Stimulated activated CD4-positive, alpha-beta T cell treated with anti-CD3 and anti-CD28 coated beads, Interleukin-2, amount 100 ng/mL, for 48 hours (primary cell): ENCODE measurements at places on chromosomes 4 and X.

DNA sequence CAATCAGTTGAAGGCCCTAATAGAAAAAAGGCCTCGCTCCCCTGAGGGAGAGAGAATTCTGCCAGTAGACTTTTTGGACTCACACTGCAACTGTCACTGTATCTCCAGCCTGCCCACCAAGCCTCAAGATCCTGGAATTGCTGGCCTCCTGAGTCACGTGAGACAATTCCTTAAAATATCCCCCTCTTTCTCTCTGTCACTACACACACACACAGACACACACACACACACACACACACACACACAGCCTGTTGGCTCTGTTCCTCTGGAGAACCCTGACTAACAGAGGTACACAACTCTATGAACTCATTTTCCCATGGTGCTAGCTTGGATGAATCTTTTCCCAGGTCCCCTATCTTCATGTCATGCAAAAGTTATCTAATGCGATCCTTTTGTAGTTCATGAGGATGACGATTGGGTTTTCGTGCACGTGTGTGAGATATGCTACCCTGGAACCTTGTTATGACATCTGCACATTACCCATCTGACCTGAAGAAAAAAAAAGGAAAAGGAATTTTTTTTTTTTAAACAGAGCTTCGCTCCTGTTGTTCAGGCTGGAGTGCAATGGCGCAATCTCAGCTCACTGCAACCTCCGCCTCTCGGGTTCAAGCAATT, 13.7 kb downstream of the CLRN2 start:
- DNase-seq: no peak

- peak; percentile 30 for DNase-seq
Observed at GRCh38 chr4:7186031-7186430, 6.3 kb upstream of the SORCS2 start.

DNA sequence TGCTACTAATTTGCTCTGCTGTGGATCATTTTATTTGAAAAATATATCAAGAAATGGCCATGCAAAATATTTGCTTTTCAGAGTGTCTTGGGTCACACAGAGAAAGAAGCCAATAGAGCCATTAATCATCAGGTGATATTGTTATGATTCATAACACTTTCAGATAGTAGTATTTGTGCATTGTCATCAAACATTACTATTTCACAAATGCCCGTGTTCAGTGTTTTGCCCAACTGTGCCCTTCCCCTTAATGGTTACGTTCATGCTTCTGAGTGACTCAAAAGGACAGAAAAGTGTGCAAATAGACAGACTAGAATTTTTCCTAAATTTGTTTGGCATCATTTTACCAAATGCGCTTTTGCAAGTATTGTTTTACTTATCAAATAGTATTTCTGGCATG, 46.5 kb downstream of the PHOX2B start:
- DNase-seq: no peak

DNA sequence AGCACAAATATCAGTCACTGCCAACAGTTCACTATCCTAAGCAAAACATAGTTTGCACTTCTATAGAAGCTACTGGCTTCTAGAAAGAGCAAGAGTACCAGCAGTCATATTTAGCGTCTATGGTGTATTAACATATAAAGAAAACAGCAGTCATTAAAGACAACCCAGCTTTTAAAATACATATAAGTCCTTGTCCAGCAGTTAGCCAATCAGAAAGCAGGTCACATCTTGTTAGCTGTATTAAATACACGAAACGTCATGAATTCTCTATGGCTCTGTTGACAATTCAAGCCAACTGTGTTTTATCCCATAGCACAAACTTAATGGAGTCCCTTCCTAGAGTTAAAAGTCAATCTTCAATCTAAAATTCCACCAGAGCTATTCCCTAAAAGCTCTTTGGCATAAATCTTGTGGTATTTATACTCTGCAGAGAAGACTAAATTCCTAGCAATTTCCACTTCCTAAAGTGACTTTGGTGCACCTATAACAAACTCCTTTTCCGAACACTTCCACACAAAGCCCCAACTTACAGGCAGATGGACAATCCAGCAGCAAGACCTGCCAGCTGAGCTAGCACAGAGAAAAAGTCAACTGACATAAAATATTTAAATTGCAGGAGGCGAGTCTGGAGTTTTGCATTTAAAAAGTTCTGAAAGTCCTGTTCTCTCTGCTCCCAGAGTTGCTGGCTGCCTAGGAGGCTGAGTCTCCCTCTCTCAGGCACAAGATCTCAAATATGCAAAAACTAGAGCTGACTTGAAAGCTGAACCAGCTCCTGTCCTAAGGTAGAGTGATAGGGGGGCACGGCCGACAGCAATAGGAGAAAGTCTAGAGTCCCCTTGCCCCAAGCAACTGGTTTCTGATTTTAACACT, 1.3 kb downstream of the LDB2 start:
- no peak for DNase-seq

GRCh38 chr4:167906851-167907250, 185.5 kb upstream of the ANXA10 start:
- DNase-seq: no peak

GRCh38 chr4:156790866-156791265, 180.7 kb downstream of the PDGFC start:
- DNase-seq: no peak

- DNase-seq: no peak
Observed at GRCh38 chrX:34915463-34916225, 27.0 kb upstream of the FAM47B start.

GRCh38 chr4:10809905-10810304, 125.3 kb upstream of the CLNK start:
- DNase-seq: no peak

- no peak for DNase-seq
Observed at GRCh38 chr4:156243015-156243414, 289.3 kb upstream of the CTSO start.

GRCh38 chrX:10414862-10415261, 205.5 kb downstream of the MID1 start:
- no peak for DNase-seq

DNA sequence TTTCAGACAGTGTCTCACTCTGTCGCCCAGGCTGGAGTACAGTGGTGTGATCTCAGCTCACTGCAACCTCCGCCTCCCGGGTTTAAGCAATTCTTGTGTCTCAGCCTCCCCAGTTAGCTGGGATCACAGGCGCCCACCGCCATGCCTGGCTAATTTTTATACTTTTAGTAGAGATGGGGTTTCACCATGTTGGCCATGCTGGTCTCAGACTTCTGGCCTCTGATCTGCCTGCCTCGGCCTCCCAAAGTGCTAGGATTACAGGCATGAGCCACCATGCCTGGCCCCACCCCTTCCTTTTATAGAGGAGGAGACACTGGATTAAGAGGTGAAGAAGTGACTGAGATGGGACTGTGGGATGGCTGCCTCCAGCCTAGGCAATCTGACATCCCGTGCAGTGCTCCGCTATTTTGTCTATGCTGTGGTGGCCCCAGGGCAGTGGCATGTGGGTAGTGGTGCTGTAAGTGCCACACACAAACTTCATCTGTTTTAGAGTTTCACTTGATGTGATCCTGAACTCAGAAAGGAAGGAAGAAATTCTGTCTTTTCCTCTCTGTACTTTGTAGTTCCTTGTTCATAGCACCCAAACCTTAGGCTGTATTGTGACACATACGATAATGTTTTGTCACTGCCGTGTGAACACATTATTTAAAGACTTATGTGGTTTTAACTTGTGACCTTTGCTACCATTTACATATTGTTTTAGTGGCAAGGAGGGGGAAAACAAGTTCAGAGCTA, 48.9 kb downstream of the FNIP2 start:
- no peak for DNase-seq

- no peak for DNase-seq
Observed at GRCh38 chr4:95601356-95601755, 52.6 kb upstream of the UNC5C start.

DNA sequence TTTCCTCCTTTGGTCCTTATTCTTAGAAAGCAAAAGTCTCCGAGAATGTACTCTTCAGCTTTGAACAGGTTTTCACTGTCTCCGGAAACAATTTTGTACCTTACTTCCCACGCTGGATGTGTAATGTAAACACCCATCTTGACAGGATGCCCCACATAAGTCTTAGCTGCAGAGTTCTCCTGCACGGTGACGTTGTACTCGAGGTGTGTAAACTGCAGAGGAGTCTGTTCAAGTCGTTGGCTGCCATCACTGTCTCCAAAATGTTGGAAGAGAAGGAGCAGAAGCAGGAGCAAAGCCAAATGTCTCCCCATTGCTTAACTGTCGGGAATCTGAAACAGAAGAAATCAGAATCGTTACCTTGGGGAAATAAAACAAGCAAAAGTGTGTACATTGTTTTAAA, 14.1 kb downstream of the FAT1 start:
- DNase-seq: no peak

DNA sequence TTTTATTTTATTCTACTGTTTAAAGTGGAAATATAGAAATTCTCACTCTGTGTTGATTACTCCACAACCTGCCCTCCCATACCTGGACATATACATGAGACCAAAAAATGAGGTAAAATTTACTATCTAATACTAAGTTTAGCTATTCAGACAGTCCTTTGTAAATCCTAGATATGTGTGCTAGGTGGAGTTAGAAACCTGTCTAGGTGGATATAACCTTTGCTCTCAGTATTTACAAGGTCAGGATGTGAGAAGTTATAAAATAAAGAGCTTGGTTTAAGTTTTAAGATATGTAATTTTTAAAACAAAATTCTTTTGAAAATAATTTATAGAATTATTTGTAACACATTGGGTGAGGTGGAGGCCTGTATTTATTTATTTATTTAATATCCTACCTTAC, 221.5 kb downstream of the PCDH7 start:
- DNase-seq: no peak

GRCh38 chr4:96175871-96176270, 336.0 kb downstream of the PDHA2 start:
- no peak for DNase-seq

- no peak for DNase-seq
Observed at GRCh38 chr4:120202222-120202621, 135.6 kb upstream of the MAD2L1 start.

- DNase-seq: no peak
Observed at GRCh38 chr4:100450449-100450848, 67.4 kb downstream of the EMCN start.

DNA sequence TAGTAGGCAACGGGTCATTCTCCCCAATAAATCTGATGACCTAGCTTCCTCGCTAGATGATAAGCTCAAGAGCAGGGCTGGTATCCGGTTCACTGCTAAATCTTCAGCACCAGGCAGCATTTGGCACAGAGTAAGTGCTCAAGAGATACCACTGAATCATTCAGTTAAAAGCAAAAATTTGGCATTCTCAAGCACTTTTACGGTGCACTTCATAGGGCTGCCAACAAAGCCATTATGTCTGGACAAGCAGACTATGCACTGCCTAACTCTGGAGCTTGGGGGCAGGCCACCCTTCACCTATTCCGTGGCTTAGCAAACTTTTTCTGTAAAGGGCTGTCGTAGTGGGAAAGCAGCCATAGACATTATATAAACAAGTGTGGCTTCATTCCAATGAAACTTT, 23.8 kb upstream of the CXorf38 start:
- no peak for DNase-seq

DNA sequence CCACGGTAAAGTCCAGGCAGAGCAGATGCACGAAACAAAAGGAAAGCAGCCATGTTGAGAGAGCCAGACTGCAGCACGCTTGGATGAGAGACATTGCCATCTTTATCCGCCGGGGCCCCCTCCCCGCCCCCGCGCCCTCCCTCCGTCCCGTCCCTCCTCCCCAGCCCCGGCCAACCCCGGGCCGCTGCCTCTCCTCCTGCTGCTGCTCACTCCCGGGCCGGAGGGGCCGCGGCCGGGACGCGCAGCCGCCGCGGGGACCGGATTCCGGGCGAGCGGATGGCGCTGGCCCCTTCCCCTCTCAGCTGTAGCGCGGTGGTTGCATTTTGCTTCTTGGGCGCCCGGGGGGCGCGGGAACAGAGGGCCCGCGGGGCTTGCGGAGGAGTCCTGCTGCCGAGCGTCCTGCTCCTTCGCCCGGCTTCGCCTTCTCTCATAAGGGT, 542 bp downstream of the RNF150 start:
- DNase-seq: no peak

DNA sequence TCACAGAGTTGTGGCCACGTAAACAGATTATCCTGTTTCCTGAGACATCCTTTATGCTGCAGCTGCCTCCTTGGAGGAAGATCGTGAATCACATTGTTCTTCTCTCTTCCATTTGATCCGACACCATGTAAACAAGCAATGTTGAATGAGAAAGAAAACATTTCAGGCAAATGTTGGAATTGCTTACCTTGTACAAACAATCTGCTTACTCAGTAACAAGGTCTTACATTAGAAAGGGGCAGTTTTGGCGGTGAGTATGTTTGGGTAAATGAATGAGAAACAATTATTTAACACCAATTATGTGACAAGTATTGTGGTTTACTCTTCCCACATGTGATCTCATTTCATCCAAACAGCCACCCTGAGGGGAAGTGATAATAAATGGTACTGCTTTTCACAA, 637.8 kb downstream of the RAB28 start:
- no peak for DNase-seq
